Hepatic stellate cell (primary cell): ENCODE measurements at places on chromosomes 12 and 14.

GRCh38 chr14:32074887-32075572 lies 2.1 kb upstream of the ARHGAP5 start:
- DNase-seq, result no peak

DNA sequence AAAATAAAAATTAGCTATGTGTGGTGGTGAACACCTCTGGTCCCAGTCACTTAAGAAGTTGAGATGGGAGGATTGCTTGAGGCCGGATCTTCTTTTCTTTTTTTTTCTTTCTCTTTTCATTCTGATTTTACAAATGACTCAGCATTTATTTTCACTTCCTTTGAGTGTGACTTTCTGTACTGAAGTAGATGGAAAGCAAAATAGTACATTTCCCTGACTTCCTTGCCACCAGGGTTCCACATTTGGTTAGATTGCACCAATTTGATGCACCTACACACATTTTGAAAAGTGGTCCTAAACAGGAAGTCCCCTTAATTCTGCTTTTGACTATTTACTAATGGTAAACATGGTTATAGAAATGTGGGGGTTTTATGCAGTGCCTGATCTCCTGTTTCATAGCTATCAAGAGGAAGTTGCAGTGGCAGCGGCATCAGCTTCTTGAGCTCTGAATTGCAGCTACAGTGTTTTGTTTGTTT lies 13.0 kb upstream of the LEMD3 start:
- no peak for DNase-seq

DNA sequence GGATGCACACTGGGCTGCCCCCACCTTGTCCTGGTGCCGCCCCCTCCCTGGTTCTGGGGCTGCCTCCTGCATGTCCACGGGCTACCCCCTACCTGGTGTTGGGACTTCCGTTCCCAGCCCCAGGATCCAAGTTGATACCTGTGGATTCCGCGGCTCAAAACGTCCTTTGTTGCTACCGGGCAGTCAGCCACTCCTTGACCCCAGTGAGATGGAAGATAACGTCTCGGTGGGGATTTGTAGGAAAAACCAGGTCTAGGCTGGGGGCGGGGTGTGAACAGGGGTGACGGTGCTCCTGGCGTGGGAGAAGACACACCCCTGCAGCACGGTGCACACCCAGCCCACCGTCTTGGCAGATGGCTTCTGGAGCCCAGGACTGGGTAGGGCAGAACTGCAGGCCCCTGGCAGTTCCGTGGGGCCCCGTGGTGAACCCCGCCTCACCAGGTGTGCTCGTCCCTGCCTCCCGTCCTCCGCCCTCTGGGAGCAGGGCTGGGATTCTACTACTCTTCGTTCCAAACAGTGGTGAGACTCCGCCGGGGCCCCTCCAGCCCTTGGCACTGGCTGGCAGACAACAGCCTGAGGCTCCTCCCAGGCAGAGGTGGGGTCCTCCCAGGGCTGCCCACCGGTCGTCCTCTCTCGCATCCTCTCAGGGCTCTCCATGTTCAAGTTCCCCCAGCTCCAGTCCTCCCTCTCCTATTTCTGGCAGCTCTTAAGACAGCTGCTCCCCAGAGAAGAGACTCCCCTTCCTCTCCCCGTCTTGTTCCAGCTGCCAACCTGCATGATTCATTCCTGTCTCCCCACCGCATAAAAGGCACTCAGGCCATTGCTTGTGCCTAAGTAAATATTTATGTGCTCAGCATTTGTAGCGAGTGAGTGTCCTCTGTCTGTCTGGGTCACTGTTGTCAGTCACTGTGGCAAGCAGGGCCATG lies 75.5 kb downstream of the FBXL14 start:
- no peak for DNase-seq

- DNase-seq, result peak; percentile 68
Measured at GRCh38 chr12:120115692-120116440, 687 bp downstream of the RAB35 start.

DNA sequence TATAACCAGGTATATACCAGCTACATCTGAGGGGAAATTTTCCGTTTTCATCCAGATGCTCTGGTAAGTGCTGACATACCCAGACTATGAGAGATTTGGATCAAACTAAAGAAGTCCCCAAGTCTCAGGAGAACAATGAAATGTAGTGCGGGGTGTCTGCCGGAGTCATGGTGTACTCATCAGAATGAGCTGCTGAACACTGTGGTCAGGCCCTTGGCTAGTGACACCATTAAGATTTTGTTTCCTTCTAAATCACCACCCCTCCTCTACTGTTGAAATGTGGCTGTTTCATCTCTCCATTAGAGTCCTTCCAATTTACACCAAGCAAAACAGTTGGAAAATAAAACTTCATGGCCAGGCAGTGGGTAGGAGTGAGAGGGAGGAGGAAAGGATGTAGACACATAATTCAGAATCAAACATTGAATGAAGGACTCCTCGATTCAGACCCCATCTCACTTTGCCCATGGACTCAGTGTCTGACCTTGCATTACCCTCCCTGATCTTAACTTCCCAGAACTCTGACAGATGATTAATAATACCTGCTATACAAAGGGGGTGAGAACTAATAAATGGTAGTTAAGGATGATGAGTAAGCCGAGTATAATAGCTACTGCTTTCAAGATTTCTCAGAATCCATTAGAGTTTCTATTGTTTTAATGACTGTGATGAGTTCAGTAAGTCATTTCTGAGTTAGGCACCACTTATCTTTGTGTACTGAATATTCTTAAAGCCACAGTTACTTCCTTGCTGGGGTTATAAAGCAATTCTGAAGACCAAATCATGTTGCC lies 127.4 kb downstream of the CRADD start:
- no peak for DNase-seq

DNA sequence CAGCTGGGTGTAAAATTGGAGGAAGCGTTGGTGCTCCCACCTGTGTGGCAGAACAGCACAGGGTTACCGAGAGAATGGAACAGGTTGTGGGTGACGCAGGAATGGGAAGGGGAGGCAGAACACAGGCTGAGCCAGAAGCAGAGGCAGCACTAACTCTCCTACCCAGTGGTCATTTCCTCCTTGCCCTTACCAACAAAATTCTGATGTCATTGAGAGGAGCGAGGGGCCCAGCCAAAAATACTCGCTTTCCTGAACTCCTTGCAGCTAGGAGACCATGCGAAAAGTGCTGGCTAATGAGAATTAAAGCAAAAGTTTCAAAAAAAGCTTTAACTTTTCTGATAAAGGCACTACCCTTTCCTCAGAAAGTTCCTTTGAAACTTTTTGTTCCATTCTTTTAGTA lies 54.4 kb upstream of the HMGA2 start:
- no peak for DNase-seq

GRCh38 chr14:69483765-69484443 lies 624 bp upstream of the PLEKHD1 start:
- DNase-seq, result peak; percentile 53

DNA sequence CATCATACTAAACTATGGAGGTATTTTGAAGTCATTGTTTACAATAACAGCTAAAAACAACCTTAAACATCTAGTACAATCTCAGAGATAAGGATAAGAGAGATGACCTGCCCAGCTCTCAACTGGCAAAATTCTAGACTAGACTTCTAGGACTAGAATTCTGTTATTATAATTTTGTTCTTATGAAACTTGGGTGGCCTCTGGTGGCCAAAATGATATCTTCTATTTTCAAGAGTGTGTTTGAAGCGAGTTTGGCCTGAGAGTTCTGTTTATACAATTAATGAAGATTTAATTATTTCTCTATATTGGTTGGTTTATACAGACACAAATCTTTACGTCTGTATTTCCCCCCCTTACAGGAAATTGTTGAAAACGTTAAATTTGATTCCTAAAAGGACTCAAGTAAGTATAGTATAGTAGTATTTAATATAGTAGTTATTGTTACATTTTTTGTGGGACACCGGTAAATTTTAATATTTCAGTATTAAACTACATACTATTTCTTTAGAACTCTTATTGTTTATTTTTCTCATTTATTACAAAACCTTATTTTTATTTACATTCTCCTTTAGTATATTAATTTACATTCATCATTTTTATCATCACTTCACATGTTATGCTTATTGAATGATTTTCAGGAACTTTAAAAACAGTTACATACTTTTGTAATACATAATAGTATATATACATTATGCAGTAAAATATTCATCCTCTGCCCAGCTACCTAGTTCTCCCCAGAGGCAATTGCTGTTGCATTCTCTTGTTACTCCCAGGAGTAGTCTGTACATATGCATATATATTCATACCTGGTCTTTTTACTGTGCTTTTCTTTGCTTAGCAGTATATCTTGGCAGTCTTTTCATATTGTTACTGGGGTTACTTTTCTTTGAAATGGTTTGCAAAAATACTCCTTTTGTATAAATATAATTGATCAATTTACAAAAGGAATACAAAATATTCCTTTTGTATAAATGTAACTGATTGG lies 6.6 kb downstream of the PPHLN1 start:
- DNase-seq, result peak; percentile 44

DNA sequence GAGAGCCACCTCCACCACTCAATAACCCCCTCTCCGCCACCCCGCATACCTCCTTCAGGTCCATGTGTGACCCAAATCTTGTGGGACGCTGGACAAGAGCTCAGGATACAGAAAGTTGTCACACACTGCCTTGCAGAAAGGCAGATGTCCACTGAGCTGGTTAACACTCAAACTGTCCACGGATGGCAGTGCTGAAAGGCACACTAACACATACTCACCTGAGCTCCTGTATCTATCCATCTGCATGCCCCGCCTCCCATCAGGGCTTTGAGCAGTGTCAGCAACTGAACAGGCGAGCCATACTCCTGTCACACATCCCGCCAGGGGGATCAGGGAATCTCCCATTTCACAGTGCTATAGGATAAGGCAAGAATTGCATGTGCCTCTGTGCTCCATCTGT lies 642.0 kb downstream of the GALC start:
- no peak for DNase-seq

DNA sequence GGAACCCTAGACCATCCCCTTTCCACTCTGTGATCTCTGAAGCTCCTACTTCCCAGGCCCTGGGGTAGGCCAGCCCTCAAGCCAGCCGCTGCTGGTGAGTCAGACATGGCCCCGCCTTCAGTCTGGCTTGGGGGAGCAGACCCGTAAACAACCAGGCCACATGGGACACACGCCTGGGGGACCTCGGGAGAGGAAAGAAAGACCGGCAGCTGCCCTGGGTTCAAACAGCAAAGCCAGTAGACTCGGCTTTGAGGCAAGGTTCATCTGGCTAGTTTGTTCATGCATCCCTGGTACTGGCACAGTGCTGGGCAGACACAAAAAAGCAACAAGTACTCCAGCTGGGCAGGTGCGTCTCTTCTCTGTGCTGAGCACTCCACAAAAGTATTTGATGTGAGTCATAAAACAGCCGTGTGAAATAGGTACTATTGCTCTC lies 101.9 kb downstream of the SETD3 start:
- DNase-seq, result peak; percentile 41
